Fibroblast of mammary gland (primary cell): ENCODE measurements at places on chromosomes 5 and 9.

GRCh38 chr9:99201603-99202002, 20.1 kb downstream of the ALG2 start:
- no peak for DNase-seq

- peak; percentile 36 for DNase-seq
Measured at GRCh38 chr5:72478684-72479083, 28.5 kb downstream of the ZNF366 start.

- DNase-seq: peak; percentile 92
Measured at GRCh38 chr5:54547711-54548250, 30.2 kb downstream of the SNX18 start.

DNA sequence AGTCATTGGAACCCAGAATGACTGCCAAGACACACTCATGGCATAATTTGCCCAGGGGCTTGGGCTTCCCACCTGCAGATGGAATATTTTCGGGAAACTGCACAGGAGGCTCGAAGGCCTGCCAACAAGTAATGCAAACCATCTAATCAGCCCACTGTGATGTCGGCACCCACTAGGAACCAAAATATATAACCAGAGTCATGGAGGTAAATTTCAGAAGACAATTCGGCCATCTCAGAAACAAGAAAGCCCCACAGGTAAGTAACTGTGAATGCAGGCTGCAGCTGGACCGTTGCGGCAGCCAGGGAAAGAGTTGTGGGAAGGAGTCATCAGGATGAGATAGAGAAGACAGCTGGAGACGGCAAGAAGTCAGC, 264.4 kb downstream of the SYK start:
- DNase-seq: no peak

GRCh38 chr5:98275980-98276379, 497.5 kb upstream of the RGMB start:
- no peak for DNase-seq

- no peak for DNase-seq
Measured at GRCh38 chr5:76271836-76272235, 131.2 kb upstream of the IQGAP2 start.

DNA sequence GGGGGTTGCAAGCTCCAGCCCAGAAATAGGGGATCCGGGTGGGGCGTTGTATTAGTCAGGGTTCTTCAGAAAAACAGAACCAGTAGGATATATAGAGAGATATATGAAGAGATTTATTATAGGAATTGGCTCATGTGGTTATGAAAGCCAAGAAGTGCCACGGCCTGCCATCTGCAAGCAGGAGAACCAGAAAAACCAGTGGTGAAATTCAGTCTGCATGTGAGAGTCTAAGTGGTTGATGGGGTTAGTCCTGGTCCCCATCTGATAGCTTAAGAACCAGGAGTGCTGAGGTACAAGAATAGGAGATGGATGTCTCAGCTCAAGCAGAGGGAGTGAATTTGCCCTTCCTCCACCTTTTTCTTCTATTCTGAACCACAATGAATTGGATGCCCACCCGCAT, 123.4 kb upstream of the APC start:
- no peak for DNase-seq

DNA sequence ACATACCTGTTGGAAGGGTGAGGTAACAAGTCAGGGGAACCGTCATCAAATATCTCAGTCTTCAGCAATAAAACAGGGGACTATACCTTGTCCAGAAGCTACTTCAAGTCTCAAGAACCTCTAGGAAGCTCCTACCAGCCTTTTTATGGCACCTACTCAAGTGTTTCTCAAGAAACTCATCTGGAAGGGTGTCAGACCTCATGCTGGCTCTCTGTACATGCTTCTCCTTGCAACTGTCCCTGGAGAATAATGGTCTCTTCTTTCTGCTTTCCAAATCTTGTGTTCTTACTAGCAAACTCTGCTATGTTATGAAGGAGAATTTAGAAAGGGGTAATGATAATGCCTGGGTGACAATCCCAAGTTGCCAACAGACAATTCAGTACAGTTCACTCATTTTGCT, 8.3 kb upstream of the PTAR1 start:
- DNase-seq: peak; percentile 48

GRCh38 chr9:31587146-31587545, 797.3 kb upstream of the ACO1 start:
- no peak for DNase-seq

GRCh38 chr5:168299372-168299771, 7.9 kb downstream of the WWC1 start:
- no peak for DNase-seq

GRCh38 chr5:2511126-2511525, 240.4 kb downstream of the IRX2 start:
- no peak for DNase-seq

GRCh38 chr5:117302949-117303348, 728.3 kb upstream of the SEMA6A start:
- no peak for DNase-seq

GRCh38 chr9:13481274-13481673, 201.8 kb upstream of the MPDZ start:
- peak; percentile 22 for DNase-seq

DNA sequence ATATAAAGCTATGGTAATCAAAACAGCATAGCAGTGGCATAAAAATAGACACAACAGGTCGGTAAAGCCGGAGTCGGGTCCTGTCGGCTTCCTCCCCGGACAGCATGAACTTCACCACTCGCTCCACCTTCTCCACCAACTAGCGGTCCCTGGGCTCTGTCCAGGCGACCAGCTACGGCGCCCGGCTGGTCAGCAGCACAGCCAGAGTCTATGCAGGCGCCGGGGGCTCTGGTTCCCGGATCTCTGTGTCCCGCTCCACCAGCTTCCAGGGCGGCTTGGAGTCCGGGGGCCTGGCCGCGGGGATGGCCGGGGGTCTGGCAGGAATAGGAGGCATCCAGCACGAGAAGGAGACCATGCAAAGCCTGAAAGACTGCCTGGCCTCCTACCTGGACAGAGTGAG, 124.0 kb downstream of the CSNK1G3 start:
- no peak for DNase-seq

GRCh38 chr5:111347021-111347420, 122.8 kb downstream of the CAMK4 start:
- no peak for DNase-seq

DNA sequence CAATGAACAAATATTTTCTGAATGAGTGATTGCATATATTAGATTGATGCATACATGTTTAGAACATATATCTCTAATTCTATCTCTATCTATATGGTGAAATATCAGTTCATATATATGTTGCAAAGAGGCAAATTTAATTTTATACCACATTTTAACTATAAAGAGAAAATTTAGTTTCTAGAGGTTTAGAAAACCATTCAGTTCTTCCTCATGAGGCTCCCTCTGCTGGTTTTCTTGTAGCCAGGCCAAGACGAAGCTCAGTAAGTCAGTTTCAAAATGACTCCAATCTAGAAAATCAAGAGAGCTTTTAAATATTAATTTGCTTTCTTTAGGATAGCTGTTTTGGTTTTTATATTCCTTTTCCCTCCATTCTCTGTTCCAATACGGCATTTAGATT, 312.1 kb downstream of the TMEM232 start:
- peak; percentile 24 for DNase-seq

- DNase-seq: no peak
Measured at GRCh38 chr5:1883120-1883924, 597 bp upstream of the IRX4 start.

GRCh38 chr9:132584601-132585560, 2.5 kb downstream of the BARHL1 start:
- DNase-seq: peak; percentile 50

- DNase-seq: no peak
Measured at GRCh38 chr9:13651969-13652663, 372.6 kb upstream of the MPDZ start.

DNA sequence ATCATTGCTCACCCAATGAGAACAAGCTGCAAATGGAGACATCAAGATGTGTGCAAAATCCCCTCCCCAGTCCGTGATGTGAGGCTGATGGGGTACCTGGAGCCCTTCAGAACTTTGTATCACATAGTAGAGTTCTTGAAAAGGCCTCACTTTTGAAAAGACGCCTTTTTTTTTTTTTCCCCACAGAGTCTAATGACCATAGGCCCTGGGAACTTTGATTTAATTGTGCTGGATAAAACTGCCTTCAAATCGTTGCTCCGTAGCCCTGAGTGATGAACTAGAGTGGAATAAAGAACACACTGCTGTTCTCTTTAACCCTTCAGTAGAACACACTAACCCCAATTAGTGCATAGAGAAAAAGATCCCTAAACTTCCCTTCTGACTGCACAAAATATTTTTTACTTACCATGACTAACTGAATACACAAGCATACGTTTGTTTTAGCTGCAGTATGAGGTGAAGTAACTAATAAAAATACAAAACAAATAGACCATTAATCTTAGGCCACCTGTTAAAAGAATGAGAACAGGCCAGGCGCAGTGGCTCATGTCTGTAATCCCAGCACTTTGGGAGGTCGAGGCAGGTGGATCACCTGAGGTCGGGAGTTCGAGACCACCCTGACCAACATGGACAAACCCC, 15.1 kb downstream of the PSAT1 start:
- no peak for DNase-seq

GRCh38 chr5:159444441-159445082, 114.3 kb upstream of the IL12B start:
- peak; percentile 72 for DNase-seq

- peak; percentile 22 for DNase-seq
Measured at GRCh38 chr9:99296291-99296951, 74.3 kb downstream of the SEC61B start.

- no peak for DNase-seq
Measured at GRCh38 chr9:103319979-103320378, 324.8 kb downstream of the CYLC2 start.

DNA sequence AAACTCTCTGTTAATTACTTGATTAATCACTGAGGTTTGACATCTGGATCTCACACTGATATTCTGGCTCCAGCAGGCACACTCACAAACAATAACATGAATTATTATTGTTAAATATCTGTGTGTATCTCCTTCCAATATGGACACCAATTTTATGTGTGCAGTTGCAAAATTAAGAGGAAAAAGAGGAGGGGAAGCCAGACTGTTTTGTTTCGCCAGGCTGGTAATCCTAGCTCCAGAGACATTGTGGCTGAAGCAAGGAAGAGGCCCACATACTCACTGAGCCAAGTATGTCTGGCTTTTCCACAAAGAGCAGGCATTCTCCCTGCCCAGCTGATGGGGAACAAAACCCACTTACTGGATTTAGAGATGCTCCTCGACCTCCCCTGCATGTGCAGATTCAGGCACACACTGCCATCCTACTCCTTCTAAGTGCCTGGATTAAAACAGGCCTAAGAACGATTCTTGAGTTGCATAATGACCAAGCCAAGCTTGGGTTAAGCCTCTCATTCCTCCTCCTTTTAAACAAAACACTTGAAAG, 181.9 kb downstream of the ESM1 start:
- peak; percentile 6 for DNase-seq

GRCh38 chr5:140631831-140632365, 1.1 kb downstream of the CD14 start:
- DNase-seq: no peak

DNA sequence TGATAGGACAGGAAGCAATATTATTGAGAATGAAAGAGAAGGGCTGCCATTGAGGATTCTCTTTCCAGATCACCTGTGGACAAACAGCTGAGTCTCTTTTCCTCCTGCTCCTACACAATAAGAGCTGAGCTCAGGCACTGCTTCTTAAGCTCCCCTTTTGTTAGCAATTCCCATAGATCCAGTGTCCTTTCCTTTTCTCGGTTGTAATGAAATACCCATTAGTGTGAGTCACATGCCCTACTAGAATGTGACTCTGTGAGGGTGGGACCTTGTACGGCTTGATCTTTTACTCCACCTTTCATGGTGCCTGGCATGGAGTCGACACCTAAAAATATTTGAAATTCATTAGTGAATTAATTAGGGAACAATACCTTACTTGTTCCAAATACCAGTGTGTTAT, 269.2 kb downstream of the NR3C1 start:
- DNase-seq: peak; percentile 30

DNA sequence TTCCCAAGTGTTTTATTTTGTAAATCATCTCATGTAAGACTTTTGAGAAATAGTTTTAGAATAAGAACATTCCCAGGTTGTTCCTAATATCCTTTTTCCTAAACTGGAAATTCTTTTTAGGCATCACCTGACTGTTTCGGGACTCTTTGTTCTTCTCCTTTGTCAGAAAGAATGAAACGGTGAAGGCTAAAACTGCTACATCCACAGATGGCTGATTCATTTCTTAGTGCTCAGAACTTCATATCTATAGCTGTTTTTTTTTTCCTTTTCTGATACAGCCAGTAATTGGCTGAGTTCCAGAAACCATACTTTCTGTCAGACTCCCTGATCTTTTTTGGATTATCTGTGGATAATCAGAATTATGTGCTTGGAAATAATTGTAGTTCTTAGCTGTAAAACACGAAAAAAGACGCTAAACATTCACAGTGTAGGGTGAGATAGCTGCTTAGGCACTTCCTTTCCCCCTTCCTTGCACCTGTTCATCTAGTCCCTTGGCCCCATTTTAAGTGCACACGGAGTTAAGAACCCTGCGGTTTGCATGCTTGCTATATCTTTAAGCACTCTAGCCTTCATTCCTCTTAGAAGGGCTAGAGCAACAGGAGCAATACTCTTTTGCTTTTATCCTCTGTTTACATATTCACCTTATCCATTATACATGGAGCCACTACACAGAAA, 283.9 kb downstream of the PJA2 start:
- no peak for DNase-seq

DNA sequence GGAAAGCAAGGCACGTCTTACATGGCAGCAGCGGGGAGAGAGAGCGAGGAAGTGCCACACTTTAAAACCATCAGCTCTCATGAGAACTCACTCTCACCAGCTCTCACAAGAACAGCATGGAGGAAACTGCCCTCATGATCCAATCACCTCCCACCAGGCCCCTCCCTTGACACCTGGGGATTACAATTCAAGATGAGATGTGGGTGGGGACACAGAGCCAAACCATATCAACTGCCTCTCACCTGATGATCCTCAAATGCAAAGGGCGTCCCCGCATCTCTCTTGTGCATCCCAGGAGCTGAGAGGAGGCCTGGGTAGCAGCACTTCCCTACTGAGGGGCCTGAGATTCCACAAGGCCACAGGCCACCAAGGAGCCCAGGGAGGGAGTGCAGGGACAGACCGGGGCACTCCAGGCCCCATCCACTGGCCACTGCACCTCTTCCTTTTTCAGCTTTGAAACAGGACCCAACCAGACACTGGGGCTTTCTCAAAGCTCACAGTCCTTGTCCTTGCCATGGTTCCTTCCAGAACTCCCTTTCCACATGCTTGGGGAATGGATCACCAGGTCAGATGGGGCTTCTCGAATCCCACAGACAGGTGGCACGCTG, 54.5 kb upstream of the IL17B start:
- DNase-seq: no peak

DNA sequence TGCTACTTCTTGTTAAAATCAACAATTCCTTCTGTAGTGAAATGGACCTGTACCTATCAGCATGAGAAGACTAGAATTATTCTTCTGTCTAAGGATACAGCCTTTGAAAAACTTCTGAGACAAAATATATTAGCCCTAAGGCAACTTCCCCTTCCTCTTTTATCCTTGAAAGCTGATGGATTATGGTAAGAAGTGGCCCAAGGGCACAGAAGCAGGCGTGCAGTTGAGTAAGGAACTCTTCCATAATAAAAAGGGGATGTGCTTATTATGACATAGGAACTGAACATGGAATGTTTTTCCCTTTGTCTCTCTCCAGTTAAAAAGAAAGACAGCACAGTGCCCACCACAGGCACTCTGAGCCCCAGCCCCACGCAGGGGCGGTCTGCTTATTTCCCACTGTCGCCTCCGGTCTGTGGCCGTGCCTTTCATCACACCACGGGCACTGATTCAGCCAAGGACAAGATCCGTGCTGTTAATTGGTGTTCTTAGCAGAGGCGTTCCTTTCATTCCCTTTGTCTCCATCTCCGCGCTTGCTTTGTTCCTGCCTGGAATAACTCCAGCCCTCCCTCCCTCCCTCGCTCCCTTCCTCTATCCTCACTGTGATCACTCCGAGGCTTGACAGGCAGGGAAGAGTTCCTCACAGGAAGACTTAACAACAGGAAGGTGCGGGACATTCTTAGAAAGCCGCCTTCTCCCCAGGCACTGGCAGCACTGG, 135.9 kb upstream of the OTULINL start:
- DNase-seq: peak; percentile 73
